ENCODE measurements at places on chromosomes 12 and 14.

GRCh38 chr14:96567289-96567899 is 65.2 kb downstream of the PAPOLA start:
- DNase-seq, result no peak

- no peak for DNase-seq
Observed at GRCh38 chr12:122243965-122244364, 18.1 kb upstream of the DIABLO start.

DNA sequence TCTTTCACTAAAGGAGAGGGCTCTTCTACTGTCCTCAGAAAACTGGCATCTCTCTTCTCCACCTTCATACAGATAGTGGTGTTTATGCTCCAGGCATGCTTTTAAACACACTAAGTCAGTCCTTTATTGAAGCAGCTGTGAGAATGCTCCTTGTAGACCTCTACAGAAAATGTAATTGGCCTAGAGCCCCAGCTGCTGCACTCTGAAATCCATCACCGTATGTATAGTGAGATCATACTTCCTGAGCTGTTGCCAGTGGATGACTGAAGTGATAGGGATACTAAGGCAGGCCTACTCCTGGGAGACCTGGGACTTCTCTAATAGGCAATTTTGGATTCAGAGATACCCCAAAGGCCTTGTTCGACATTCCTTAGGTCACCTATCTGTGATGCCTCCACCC is 535.4 kb downstream of the RPS29 start:
- no peak for DNase-seq

DNA sequence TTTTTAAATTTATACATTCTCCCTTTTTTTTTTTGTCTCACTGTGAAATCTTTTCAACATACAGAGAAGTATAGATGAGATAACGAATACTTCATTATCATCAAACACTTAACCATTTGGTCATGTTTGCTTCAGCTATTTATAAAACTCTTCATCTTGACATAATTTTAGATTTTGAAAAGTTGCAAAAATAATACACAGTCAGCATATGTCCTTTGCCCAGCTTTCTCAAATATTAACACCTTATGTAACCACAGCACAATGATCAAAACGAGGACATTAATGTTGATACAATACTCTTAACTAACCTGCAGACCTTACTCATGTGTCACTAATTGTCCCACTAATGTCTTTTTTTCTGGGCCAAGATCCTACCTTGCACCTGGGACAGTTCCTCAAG is 36.0 kb downstream of the DACT1 start:
- DNase-seq, result no peak

DNA sequence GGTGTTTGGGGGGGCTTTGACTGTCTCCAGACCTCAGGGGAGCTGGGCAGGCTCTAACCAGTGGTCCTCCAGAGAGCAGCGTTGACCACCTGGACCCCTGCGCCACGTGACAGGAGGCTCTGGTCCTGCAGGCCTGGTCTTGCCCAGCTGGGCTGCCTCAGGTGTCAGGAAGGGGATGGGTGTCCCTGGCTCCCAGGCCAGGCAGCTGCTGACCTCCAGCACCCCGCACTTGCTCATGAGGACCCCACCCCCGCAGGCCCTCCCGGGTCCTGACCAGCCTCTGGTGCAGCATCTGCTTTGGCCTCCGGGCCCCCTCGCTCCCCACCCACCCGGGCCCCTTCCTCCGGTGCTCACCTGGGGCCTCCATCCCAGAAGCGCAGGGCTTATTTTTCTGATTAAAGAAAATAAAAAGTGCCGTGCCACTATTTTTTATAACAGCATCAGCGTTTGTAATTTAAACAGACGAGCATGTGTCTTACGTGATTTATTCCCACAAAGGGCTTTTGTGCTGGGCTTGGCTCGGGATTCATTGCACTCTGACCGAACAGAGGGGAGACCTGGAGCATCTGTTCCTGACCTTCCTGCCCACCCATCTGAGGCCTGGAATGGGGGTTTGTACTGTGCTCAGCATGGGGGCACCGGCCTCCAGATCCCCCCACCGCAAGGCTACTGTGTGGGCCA is 21.7 kb downstream of the FBRSL1 start:
- DNase-seq, result no peak

- no peak for DNase-seq
Observed at GRCh38 chr14:61603736-61604135, 91.6 kb upstream of the HIF1A start.

GRCh38 chr14:62329427-62329826 is 567.2 kb downstream of the SNAPC1 start:
- no peak for DNase-seq

DNA sequence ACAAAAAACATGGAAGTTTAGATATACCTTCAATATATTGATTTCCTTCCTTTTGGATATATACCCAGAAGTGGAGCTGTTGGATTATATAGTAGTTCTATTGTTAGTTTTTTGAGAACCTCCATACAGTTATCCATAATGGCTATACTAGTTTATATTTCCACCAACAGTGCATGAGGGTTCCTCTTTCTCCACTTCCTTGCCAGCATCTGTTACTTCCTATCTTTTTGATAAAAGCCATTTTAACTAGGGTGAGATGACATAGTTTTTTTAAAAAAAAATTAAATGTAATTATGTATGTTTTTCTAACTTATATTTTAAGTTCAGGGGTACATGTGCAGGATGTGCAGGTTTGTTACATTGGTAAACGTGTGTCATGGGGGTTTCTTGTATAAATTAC is 10.0 kb upstream of the SLC38A4 start:
- DNase-seq, result no peak
